ENCODE measurements at places on chromosomes 4 and X.
A peak's percentile ranks its signal among the peaks of the same experiment; 100 is the strongest.

DNA sequence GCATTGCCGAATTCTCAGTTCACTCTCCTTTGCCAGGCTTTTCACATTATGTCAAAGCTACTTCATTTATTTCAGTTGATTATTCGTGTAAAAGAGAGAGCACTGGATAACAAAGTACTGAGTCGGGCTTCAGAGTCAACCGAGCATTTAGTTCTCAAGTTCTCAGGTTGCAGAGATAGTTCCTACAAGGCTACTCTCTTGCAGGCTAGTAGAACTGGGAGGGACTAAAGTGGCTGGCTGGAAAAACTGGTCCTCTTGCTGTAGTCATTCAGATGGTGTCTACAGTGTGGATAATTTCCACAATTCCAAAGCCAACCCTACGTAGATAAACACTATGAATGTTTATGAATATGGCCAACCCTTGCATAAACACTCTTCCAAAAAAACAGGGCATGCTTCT is 4.6 kb upstream of the CCNG2 start:
- DNase-seq: no peak

GRCh38 chr4:23775694-23776093 is 114.2 kb downstream of the PPARGC1A start:
- no peak for DNase-seq

- DNase-seq: no peak
Measured at GRCh38 chr4:4637710-4638109, 95.9 kb upstream of the STX18 start.

DNA sequence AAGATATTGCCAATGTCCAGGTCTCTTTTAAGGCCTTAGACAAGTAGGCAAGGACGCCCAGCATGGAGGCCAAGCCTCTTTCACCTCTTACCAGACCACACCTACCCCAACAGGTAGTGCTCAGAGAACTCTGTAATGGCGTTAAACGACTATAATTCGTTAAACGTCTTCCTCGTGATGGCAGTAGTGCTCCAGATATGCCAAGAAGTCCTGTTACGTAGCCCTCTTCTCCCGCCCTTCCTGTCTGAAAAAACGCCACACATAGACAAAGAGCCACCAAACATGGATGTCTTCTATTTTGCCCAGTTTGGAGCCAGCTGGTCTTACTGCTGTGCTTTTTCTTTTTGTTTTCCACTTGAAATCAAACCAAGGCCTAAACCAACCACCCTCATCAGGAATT is 190.7 kb downstream of the OR13H1 start:
- DNase-seq: no peak

DNA sequence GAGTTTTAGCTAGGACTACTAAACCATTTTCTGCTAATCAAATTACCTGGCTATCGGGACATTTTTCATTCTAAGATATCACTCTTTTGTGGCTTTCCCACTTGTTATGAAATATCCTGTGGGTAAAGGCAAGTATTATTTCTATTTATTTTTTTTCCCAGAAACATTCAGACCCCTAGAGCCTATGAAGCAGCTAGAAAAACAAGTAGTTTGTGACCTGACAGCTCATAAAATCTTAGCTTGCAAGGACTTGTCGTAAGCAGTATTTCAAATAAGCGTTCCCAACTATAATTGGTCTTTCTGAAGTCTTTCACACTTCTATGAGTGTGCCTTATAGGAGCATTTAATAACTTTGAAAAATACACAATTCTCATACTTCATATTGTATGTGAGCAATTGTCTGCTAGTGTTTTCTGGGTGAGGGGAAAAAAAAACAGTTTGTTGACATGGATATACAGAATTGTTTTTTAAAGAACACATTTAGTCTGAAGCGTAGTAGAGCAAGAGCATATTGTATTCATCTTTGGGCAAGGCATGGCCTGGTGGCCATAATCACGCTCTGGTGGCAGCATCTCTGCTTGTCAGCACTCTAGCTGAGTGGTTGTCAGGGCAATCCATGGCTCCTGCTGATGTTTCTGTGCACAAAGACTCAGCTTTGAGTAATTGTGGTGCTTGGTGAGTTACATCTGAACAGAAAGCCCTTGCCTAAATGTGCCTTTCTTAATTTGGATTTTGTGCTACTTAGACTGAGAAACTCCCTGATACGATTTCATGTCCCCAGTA is 2.6 kb downstream of the MCUB start:
- DNase-seq: no peak

GRCh38 chr4:154192585-154192984 is 299.0 kb downstream of the DCHS2 start:
- no peak for DNase-seq

- no peak for DNase-seq
Measured at GRCh38 chr4:145988628-145989027, 50.0 kb upstream of the ZNF827 start.

- DNase-seq: no peak
Measured at GRCh38 chr4:25098964-25099891, 61.0 kb downstream of the SEPSECS start.

GRCh38 chr4:127364397-127364796 is 268.4 kb upstream of the INTU start:
- DNase-seq: no peak

DNA sequence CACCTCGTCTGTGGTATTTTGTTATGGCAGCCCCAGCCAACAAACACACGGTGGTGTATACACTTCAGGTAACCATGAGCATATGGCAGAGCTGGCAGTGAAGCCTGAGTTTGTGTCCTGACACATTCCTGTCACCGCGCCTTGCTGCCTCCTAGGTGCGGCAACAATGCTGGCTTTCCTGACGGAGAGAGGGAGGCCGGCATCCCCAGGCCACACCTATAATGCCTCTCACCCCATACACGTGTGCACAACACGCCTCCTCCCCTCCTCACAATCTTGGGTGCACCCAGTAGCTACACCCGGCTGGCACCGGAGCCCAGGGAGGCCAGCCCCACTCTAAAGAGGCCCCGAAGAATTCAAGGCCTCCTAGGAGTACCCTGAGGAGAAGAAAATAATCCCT is 158.5 kb downstream of the NSUN7 start:
- DNase-seq: no peak

- DNase-seq: no peak
Measured at GRCh38 chr4:108884596-108884995, 121.7 kb upstream of the ETNPPL start.

- DNase-seq: peak; percentile 35
Measured at GRCh38 chr4:152138451-152138850, 377.6 kb upstream of the GATB start.

- DNase-seq: no peak
Measured at GRCh38 chrX:144849141-144849540, 398.2 kb upstream of the SPANXN1 start.

DNA sequence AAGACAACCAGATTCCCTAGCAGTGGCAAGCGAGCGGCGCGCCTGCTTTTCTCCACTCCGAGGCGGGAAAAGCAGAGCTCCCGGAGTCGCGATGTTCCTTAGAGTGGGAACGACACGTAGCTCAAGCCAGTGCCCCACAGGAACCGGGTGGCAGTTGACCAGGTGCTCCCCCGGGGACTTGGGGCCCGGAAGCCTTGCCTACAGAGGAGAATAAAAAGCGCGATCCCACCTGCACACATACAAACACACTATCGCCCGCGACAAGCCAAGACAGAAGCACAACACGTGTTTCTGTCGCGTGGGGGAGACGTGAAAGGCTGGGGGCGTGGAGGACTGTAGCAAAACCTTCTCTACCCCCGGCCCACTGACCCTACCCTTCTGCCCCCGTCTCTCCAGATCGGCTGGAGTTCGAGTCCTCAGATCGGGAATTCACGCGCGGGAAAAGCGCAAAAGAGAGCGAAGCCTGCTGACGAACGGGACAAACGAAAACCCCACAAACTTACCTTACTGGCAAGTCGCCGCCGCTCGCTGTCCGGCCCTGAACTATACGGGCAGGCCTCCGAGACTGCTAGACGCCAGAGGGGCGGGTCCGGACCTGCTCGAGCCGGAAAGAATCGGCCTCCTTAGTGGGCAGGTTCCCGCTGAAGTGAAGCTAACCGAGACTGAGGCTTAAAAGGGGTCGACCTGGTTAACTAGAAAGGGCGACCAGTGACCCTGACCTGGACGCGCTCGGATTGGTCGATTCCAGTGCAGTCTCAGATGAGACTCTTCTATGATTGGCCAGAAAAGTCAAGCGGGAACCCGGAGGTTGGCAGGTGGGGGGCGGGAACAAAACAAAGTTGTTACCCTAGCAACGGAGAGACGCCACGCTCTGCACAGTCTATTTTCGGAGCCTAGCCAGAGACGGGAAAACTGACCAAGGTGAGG is at the start of the genes DNAAF6 and NUP62CL:
DNAAF6 (plus strand) TSS at position 842 of the 927 bp plus-strand sequence. CDS start 6,265 bp downstream, outside the sequence.
NUP62CL (minus strand) TSS at position 664 of the 927 bp plus-strand sequence. CDS start 31,287 bp downstream, outside the sequence.
- peak; percentile 86 for DNase-seq

DNA sequence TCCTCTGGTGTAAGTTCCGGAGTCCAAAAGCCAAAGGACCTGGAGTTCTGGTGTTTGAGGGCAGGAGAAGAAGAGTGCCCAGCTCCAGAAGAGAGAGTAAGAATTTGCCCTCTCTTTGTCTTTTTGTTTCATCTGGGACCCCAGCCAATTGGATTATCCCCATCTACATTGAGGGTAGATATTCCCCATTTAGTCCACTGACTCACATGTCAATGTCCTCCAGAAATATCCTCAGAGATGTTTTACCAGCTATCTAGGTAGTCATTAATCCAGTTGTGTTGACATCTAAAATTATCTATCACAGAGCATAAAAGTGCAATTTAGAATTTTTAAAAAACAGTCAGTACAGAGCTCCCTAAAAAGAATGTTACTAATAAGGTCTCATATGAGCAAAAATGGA is 132.9 kb upstream of the TMEM47 start:
- no peak for DNase-seq

DNA sequence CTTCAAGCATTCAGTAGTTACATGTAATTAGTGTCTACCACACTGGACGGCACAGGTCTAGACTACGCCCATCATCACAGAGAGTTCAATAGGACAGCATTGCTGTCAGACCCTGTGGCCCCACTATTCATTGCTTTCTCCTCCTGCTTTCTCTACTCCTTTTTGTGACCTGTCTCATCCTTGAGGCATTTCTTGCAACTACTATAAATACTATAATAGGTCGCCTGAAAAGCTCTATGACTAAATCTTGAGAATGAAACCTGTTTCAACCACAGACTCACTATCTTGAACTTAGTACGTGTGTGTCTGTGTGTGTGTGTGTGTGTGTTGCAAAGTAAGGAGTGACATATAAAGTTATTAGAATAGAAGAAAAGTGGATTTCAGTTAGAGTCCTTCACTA is 252.9 kb upstream of the KLF3 start:
- no peak for DNase-seq

- no peak for DNase-seq
Measured at GRCh38 chrX:104270212-104270611, 15.5 kb upstream of the ESX1 start.

DNA sequence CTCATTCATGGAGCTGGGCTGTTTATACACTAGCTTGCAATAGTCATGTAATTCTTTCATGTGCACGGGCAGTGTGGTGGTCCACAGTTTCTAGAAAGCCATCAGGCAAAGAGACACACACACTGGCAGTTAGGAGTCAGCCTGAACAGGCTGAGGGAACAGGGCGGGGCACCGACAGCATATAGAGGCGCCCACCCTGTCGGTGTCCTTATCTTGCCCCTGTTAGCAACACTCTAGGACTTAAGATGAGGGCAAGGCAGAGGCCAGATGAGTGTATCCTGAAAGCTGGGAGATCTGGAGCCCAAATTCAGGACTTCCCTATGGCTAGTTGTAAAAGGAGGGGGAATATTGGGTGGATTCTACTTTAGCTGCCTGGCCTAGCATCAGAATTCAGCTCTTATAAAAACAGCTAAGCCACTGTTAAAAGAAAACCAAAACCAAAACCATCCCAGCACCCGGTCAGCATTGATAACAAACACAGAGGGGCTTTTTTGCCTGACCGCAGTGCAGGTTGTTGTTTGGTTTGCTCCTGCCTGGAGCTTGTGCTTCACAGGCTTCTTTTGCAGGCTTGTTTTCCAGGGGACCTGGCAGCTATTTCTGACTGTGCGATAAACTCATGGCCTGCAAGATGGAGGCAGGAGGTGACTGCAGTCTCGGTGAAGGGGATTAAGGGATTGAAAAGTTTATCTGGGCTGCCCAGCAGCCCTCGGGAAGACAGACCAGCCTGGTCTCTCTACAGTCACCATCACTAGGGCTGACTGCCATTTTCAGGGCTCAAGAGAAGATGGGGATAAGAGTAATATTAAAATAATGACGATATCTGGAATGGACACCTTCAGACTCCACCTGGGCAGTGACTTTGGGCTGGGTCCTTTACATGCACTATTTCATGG is 638.9 kb downstream of the MID1IP1 start:
- DNase-seq: peak; percentile 34

- DNase-seq: no peak
Measured at GRCh38 chr4:93743022-93743421, 85.5 kb upstream of the ATOH1 start.

DNA sequence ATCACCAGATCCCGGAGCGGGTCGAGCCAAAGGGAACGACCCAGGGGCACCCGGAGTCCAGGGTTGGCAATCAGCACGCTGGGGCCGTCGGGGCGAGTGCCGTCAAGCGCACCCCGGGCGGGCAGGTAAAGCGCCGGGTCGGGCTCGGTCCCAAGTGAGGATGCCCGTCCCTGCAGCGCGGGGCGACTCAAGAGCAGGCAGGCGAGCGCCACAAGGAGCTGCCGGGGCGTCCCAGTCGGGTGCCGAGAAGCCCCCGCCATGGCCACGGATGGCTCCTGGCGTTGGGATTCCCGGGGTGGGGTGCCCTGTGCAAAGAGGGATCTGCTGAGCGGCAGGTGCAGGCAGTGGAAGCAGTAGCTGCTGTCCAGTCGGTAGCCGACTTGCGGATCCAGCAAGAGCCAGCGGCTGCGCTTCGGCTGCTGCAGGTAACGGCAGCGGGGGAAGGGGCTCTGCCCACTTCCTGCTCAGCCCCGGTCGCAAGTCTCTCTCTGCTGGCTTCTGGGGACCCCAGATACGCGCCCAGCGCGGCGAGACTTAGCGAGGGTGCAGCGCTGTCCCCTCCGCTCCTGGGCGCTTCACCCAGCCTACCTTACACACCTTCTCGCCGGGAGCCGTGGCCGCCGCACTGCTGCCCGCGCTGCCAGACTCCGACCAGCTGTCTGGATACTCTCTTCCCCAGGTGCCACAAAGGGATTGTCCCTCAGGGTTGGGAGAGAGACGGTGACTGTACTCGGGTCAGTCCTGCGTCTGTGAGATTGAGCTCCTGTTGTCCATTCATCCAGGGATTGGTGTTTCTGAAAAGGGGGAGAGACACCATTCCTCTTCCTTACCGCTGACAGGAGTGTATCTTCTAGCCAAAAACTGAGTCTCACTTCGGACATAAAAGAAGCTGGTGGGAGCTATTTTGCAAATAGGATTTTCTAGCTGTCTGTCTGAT is at the start of gene FREM3:
FREM3 (minus strand) TSS at position 260 of the 937 bp plus-strand sequence; CDS start at position 260, 0 bp downstream.
- no peak for DNase-seq

Data from CD4-positive, alpha-beta T cell treated with Interleukin-21 for 1 hour (primary cell).